LoVo (cell line): ENCODE measurements at places on chromosomes 16 and 17.
A peak's percentile ranks its signal among the peaks of the same experiment; 100 is the strongest.

DNA sequence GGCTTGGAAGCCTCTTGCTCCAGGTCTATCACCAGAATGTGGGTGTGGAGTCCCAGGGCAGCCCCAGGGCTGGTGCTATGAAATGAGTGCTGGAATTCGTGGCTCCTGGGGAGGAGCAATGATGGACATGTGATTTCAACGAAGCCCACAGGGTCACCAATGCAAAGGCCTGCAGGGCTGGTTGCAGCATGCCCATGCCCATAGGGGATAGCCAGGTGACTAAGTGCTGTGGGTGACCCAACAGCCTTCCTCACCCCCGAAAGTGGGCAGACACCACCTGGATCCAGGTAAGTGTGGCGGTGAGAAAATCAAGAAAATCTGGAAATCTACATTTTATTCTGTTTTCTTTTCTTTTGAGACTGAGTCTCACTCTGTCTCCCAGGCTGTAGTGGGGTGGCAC lies 87.5 kb upstream of the GPRC5B start:
- DNase-seq, result no peak

DNA sequence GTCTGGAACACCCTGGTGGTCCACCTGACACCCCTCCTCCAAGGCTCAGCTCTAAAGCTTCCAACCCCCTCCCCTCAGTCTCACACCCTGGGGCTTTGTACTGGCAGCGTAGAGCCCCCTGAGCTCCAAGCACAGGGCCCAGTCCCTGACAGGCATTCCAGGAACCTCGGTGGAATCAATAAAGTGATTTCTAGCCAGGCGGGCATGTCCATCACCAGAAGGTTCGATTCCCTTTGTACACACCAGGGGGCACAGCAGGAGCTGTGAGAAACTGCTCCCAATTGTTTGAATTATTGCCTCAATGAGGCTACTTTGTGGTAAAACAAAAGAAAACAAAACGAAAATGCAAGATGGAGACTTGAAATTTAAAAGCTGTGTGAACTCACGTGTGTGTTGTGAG lies 51.8 kb downstream of the SMPD3 start:
- peak; percentile 53 for DNase-seq

- DNase-seq, result no peak
Observed at GRCh38 chr16:87562201-87562600, 40.1 kb upstream of the JPH3 start.

DNA sequence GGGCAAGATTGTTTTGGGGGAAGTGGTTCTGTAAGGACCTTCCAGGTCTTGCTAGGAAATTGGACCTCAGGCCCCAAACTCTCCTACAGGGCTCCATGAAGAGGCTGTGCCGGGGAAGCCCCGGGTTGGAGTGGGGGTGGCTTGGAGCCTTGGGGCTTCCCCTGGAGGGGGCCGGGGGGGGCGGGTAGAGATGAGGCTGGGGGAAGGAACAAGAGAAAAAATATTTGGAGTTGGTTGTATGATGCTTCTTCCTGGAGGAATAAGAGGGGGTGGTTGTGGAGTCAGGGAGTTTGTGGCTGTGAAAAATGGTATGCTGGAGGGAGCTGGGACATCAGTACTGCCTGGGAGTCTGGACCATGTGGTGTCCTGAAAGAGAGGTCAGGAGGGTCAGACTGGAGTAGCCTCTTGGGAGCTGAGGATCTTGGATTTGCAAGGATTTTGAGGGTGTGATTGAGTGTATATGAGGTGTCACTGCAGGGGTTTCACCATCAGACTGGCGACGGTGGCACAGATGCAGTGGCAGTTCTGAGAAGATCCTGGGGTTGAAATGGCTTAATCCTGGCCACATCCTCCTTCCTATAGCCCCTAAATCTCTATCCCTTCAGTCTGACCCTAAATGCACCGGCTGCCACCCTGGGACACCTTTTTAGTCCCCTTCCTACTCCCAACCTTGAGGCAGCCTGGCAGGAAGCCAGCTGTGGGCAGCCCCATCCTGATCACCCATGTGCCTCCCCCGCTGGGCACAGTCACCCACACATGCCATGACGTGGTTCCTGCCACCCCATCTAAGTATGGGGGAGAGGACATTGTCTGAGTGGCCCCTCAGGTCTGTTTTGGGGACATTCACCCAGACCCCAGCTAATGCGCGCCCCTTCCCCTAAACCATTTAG lies 10.9 kb downstream of the RARA start:
- no peak for DNase-seq

- no peak for DNase-seq
Observed at GRCh38 chr17:37089956-37090355, 141.2 kb downstream of the AATF start.

- DNase-seq, result no peak
Observed at GRCh38 chr17:80858301-80859001, 133.2 kb upstream of the CHMP6 start.

DNA sequence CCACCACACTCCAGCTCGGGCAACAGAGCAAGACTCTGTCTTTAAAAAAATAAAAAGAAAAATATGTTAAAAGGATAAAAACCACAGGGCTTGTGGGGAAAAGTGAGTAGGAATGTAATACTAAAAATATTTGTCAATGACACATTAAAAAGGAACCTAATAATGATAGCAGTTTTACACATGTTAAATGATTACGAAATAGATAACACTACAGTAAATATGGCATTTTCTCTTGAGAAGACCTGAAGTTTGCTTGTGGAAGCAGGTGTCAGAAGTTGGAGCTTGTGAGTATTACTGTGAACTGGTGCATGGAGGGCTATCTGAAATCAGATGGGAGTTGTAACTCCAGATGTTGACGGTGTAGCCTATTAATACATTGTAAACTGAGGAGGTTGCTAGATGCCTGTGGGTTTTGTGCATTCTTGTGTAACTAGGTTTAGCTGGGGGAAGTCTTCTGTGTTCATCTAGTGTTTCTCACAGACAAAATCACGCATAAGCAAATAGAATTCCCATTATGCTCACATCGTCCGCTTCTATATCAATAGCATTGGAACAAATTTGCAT lies 44.2 kb upstream of the CLEC18A start:
- no peak for DNase-seq

GRCh38 chr17:37824534-37825485 lies 80.0 kb upstream of the HNF1B start:
- peak; percentile 69 for DNase-seq

GRCh38 chr17:69607162-69607834 lies 192.8 kb downstream of the MAP2K6 start:
- DNase-seq, result peak; percentile 57

- no peak for DNase-seq
Observed at GRCh38 chr17:77424585-77425344, 284.0 kb downstream of the SEC14L1 start.

- no peak for DNase-seq
Observed at GRCh38 chr17:75064460-75064859, 17.4 kb downstream of the KCTD2 start.

- peak; percentile 80 for DNase-seq
Observed at GRCh38 chr17:2050300-2051060, 4.4 kb upstream of the HIC1 start.

DNA sequence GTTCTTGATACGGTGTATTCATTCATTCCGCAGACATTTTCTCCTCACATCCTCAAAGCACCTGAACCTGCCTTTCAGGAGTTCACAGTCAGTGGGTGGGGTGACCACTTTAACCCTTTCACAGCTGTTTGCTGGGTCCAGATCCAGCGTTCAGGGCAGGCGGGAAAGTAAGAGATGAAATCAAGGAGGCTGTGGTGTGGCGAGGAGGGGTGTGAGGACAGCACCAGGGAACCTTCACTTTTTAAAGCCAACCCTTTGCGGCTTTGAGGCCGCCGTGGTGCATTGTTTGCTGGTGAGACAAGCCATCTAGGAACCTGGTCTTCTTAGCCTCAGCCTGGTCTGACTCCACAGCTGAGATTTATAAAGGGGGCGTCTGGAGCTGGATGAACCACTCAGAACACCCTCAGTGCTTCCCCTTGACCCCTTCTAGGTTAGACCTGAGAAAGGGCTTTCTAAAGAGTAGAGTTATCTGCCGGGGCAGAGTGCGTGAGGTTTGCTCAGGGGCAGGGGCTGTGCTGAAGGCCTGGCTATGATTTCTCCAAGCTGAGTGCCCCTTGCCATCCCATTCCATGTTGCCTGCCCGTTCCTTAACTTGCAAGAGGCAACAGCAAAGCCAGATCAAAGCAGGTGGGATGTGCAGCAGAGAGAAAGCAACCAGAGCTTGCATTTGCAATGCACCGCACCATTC lies 933 bp downstream of the CCR7 start:
- DNase-seq, result no peak

GRCh38 chr16:27829975-27830374 lies 233.5 kb downstream of the GSG1L start:
- DNase-seq, result no peak

- DNase-seq, result no peak
Observed at GRCh38 chr16:85839681-85840240, 40.3 kb downstream of the COX4I1 start.

DNA sequence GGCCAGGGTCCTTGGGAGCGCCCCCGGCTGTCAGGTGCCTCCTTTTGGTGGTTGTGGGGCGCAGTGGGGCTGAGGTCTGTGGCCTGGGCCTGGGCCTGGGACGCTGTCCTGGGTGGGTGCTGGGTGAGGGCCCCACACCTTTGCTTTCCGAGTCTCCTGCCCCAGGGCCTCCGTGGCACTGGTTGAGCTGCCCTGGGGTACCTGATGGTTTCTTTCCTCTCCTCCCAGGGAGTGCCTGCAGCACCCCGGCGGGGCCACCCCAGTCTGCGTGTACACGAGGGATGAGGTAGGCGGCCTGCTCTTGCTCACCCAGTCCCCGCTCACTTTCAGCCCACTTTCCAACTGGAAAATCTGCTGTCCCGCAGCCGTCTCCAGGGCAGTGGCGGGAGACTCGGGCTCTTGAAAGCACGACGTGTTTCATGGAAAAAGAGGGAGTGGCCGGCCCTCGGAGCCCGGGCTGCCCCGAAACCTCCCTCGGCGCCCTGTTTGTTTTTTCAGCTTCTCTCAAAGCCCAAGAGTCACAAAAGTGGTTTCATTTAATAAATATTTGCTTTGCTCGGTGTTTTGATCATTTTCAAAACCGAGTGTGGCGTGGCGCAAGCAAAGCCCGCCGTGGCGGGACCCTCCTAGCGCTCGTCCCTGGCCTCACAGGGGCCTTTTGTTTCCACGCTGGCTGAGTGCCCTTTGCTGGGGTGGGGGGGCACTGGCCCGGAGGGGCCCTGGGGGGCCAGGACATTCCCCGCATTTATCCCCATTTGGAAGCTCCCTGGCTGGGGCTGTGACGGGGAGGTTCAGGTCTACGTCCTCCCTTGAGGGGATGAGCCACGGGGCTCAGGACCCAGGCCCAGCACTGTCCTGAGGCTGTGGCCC lies 17.4 kb downstream of the ASPSCR1 start:
- no peak for DNase-seq

DNA sequence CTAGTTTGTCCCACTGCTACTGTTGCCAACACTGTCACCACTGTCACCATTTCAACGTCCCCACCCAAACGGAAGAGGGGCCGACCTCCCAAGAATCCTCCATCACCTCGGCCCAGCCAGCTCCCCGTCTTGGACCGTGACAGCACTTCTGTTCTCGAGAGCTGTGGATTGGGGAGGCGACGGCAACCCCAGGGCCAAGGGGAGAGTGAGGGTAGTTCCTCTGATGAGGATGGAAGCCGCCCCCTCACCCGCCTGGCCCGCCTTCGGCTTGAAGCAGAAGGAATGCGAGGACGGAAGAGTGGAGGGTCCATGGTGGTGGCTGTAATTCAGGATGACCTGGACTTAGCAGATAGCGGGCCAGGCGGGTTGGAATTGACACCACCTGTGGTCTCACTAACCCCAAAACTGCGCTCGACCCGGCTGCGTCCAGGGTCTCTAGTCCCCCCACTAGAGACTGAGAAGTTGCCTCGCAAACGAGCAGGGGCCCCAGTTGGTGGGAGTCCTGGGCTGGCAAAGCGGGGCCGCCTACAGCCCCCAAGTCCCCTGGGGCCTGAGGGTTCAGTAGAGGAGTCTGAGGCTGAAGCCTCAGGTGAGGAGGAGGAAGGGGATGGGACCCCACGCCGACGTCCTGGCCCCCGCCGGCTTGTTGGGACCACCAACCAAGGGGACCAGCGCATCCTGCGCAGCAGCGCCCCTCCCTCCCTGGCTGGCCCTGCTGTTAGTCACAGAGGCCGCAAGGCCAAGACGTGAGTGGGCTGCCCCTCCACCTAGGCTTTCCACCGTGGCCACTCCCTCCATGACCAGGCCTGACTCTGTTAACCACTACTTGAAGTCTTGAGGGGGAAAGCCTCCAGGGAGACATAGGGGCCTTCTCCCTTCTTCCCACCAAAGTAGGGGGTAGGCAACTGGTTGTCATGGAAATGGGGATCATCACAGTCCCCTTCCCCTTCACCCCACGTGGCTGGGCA lies 9.0 kb upstream of the PHKG2 start:
- DNase-seq, result no peak
